Activated CD4-positive, alpha-beta T cell treated with anti-CD3 and anti-CD28 coated beads, Interleukin-2, amount 50 U/mL, for 16 hours (primary cell): ENCODE measurements at places on chromosomes 16 and 17.

- DNase-seq: no peak
Observed at GRCh38 chr17:12839042-12839441, 49.7 kb downstream of the ARHGAP44 start.

- no peak for DNase-seq
Observed at GRCh38 chr16:61887903-61888302, 148.3 kb downstream of the CDH8 start.

DNA sequence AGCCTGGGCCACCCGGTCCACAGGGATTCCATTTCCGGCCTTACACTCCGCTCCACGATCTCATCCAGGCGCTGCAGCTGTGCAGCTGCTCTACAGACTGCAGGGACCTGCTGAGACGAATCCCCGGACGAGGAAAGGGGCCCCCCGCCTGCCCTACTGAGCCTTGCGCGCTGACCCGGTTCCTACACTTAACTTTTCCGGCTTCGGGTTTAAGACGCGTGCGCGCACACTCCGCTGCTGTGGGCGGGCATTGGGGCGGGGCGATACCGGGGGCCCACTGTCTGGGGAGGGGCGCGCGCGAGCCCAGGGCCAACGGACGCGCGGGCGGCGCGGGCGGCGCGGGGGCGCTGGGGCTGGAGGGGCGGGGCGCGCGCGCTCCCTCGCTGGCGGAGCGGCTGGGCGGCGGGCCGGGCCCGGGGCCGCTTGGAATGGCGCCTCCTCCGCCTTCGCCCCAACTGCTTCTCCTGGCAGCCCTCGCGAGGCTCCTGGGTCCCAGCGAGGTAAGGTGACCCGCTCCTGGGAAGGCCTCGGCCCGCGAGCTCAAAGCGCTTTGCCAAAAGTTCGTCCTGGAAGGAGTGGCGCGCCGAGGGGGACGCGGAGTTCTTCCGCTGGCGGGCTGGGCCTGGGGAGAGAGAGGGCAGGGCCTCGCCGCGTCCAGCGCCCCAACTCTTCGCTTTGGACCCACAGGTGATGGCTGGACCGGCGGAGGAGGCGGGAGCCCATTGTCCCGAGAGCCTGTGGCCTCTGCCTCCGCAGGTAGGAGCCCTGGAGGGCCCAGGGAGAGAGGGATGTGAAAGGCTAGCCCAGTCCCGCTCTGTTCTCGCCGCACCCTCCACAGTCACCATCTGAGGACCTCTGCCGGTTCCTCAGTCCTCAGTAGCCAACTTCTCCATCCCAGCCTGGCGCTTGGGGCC lies at the start of gene TP53I13:
Gene TP53I13 (plus strand): TSS at position 371 of the 914 bp plus-strand sequence. CDS start 58 bp downstream, at position 429.
- DNase-seq: peak; percentile 92

- DNase-seq: no peak
Observed at GRCh38 chr16:75206749-75207451, at the start of gene CTRB2. CTRB2 (minus strand) TSS chr16:75207161; CDS start chr16:75207141, 20 bp downstream.

DNA sequence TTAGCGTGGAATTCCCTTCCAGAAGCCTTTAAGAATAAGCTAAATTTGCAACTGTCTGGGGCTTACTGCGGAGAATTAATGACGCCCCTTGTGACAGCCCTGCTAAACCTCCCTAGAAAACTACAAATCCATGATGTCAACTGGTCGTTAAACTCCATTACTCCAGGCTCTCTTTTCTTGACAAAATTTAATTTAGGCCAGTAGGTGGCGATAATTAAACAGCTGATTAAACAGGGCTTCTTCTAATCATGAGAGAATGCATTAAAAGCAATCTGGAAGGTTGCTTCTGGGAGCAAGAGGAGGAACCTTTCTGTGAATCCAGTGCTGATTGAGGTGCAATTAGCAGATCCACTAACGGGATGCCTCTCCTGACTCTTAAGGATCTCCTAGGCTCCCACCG lies 8.1 kb upstream of the NLRP1 start:
- DNase-seq: peak; percentile 59

DNA sequence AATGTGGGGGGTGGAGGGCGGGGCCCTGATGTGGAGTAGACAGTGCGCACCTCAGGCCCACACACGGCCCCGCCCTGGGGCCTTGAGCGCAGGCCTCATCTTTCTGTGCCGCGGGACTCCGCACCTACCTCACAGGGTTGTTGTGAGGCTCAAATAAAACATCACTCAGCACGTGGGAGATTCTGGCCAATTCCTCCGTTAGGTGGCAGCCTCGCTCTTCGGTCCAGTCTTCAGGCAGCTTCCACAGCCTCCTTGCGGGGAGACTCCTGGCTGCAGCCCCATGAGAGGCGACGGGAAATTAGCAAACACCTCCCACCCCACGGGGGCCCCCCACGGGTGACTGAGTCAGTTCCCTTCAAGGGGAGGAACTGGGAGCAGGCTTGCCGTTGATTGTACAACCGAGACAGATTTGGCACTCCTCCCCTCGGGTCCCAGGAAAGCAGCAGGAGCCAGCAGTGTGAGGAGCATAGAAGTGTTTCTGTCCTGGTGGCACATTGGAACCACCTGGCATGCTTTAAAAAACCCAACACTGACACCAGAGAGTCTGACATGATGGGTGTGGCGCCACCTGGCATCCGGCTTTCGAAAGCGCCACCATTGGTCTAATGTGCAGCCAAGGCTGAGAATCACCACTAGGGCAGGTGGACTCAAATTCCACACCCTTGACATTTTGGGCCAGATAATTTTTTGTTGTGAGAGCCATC lies 7.6 kb downstream of the MRM1 start:
- DNase-seq: no peak

- DNase-seq: no peak
Observed at GRCh38 chr16:75997606-75998005, 271.3 kb upstream of the CPHXL start.

GRCh38 chr16:22788193-22788530 lies 25.8 kb upstream of the HS3ST2 start:
- DNase-seq: no peak

GRCh38 chr17:32495359-32496231 lies 8.8 kb downstream of the CDK5R1 start:
- no peak for DNase-seq

- no peak for DNase-seq
Observed at GRCh38 chr17:68446626-68447041, 10.7 kb downstream of the WIPI1 start.

- no peak for DNase-seq
Observed at GRCh38 chr17:6425407-6425806, 9.5 kb downstream of the AIPL1 start.

GRCh38 chr17:11628374-11628773 lies 30.1 kb downstream of the DNAH9 start:
- no peak for DNase-seq

DNA sequence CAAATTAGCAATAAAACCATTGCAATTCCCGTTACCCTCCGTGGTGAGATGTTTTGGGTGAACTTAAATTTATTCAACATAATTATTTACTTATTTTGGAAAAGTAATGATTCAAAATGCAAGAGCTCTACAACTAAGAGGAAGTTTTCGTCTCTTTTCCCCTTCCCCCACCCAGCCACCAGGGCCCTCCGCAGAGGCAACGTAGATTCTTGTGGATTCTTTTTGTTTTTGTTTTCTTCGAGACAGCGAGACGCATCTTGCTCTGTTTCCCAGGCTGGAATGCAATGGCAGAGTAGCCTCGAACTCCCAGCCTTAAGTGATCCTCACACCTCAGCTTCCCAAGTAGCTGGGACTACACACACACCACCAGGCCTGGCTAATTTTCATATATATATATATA lies 19.2 kb downstream of the CCDC40 start:
- DNase-seq: no peak

- DNase-seq: no peak
Observed at GRCh38 chr17:70564006-70564620, 394.8 kb downstream of the KCNJ2 start.

- DNase-seq: peak; percentile 75
Observed at GRCh38 chr17:8289103-8289397, 580 bp downstream of the RANGRF start.

DNA sequence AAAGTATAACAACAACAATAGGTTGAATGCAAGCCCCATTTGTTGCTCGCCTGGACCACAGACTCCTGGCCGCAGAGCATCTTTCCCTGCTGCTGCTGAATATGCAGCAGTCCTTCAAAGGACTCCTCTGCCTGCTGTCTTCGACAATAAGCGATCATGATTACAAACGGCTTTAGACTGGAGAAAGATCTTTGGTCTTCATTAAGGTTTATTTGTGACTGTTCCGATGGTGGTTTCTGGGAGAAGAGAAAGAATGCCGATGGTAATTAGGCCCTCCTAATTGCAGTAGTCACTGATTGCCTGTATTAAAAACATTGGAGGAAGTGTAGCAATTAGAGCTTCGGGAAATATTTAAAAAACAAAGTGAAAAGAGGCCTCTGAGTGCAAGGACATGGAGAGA lies 138.2 kb downstream of the CACNG3 start:
- DNase-seq: no peak

DNA sequence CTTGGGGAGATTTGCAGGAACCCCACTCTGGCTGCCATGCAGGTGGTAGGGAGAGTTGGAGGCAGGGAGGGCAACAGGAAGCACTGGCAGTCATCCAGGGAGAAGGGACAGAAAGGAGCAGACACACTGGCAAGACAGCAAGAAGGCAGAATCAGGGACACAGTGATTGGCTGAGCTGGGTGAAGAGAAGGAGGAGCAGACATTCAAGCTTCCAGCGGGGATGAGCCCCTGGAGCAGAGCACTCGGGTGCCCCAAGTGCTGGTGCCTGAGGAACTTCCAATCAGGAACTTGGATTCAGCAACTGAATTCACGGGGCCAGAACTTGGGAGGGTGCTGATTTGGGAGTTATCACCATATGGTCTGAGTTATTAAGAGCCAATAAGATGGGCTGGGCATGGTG lies 6.3 kb upstream of the ITGA3 start:
- DNase-seq: no peak

GRCh38 chr16:73354434-73354833 lies 306.5 kb upstream of the ZFHX3 start:
- no peak for DNase-seq
